ENCODE measurements at places on chromosomes 4 and X.

DNA sequence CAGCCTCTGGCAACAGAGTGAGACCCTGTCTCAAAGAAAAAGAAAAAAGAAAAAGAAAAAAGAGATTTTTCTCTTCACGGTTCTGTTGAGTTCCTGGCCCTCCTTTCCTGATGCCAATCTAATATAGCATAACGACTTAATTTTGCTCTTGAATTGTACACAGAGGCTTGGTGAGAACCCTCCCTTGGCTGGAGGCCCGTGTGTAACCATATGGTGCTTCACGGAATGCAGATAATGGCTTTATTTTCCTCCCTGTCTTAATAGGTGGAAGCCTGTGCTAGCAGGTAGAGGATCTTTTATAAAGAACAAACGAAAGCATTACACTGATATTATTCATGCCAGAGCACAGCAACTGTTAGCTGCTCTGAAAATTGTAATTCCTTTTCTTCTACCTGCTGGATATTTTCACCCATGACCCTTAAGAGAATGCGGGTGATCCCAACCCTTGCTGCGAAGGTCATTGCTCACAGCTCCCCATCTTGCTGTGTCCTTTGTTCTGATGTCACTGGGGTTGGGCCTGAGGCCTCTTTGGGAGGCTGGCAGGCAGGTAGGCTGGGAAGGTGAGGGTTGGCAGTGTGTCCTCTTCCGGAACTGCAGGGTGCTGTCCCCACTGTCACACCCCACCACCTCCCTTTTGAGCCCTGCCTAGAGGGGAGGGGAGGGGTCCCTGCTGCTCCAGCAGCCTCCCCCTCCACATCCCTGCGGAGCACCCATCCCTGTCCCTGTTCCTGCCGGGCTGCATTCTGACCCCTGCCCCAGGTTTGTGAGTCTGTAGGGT, 83.8 kb upstream of the STOX2 start:
- DNase-seq = no peak

DNA sequence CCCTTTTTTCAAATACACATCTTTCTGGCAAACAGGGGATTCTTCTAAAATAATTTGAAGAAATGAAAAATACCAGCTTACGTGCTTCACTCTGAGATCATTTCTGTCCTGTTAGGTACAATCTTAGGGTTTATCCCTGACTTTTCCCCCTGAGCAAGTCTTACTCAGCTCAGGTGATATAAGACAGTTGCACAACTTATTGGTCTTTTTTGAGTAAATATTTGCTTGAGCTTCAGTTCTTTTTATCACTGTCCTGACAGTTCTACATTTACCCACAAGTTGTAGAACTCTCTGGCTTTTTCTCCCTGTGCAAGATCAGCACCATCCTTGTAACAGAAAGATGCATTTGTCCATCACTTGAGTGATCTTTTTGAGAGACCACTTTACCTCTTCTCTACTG, 84.9 kb downstream of the MID1IP1 start:
- no peak for DNase-seq

GRCh38 chr4:114527170-114527569, 71.4 kb upstream of the UGT8 start:
- DNase-seq = no peak

GRCh38 chr4:2946812-2947600, 16.2 kb downstream of the NOP14 start:
- DNase-seq = no peak

GRCh38 chr4:100548200-100548560, 30.4 kb upstream of the EMCN start:
- DNase-seq = no peak

DNA sequence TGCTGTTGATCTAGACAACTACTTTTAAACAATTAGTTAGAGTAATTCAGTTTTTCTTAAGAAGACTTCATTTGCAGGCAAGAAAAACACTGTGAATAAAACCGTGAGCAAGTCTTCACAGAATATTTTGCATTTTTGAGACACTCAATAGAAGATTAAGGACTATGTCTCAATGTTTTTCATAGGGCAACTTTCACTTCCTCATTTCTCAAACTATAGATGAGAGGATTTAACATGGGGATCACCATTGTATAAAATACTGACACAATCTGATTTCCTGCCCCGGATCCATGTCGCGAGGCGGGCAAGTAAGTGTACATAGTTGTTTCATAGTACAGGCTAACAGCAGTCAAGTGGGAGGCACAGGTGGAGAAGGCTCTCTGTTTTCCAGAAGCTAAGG, 108.8 kb upstream of the IGSF1 start:
- no peak for DNase-seq

DNA sequence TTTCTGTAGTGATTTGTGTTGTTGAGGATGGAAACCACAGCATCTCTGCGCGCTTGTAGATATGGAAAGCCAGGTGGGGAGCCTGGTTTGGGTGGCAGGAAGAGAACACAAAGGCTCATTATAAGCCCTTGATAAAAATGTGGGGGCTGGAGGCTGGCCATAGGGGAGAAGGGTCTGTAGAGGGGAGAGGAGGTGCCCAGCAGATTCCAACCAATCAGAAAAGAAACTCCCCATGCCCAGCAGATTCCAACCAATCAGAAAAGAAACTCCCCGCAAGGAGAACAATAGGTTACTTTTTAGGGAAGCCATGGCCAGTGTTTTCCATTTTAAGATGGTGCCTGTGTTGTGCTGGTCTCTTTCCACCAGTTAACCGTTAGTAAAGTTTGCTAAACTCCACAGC, 9.8 kb upstream of the CENPU start:
- no peak for DNase-seq

DNA sequence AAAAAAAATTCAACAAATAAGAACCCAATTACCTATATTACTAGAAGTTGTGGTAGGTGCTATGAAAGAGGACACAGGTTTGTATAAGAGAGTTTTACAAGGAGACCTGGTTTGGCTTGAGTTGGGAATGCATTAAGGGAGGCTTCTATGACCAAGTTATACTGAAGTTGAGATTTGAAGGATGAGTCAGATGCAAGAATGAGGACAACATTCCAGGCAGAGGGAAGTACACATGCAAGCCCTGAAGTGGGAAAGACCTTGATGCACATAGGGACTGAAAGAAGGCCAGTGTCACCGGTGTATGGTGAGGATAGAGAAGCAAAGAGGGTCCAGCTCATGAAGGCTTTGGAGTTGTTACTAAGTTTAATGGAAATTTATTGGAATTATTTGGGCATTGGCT, 52.2 kb downstream of the ANK2 start:
- no peak for DNase-seq

GRCh38 chr4:32073542-32073941, 1353.4 kb downstream of the PCDH7 start:
- no peak for DNase-seq

- no peak for DNase-seq
Measured at GRCh38 chr4:6992728-6993677, 50.2 kb upstream of the TADA2B start.

- no peak for DNase-seq
Measured at GRCh38 chr4:833731-834367, 7.9 kb upstream of the CPLX1 start.

DNA sequence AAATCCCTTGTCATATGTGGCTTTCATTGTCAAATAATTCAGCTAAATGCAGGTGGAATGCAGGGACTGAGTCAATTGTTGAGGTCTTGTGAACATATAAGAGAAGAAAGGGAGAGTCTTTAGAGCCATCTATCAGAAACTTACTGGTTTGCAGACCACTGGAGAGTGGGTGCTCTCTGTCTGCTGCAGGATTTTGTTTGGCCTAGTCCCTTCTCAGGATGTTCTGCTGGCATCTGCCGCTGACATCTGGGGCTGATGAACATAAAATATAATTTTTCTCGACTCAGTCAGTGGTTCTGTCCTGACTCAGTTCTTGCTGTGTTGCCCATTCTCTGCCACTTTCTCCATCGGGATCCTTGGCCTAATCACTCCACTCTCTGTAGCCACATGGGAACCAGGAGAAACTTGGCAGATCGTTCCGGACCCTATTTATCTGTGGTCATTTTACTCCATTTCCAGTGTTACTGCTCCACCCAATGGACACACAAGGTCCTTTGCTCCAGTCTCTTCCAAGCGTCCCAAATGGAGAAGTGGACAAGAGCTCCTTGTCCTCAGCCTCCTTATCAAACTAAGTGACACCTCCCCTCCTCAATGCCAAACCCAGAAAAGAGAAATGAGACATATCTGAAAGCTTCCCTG, 436.2 kb downstream of the FAT4 start:
- DNase-seq = no peak

DNA sequence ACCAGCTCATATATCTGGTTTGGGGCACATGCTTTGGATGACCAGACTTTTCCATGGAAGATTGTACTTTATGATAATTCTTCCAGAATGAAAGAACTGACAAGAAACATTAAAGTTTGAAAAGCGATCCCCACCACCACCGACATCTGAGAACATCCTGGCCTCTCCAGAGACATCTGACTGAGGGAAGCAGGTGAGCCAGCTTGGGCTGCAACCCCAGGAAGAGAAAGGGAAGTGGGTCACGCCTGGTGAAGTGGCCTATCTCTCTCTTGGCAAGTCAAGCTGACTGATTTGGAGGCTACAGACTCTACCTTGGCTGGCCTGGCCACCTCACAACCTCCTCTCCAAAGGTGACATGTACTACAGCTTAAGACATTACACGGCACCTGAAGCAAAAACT, 20.7 kb downstream of the PARM1 start:
- DNase-seq = no peak

- no peak for DNase-seq
Measured at GRCh38 chr4:11614426-11614825, 185.7 kb upstream of the HS3ST1 start.

DNA sequence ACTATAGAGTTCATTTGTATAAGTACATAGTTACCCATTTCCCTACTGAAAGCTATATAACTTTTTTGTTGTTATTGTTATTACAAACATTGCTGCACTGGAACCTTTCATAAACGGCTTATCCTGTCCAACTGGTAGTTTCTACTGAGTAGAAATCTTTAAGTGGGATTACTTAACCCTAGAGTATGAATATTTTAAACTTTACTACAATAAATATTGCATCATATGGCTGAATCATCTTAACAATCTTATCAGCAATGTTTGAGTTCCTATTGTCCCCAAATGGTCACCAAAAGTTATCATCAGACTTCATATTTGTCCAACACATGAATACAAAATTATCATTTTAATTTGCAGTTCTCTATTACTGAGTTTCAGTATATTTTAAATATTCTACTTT, 40.5 kb downstream of the LCORL start:
- DNase-seq = no peak

DNA sequence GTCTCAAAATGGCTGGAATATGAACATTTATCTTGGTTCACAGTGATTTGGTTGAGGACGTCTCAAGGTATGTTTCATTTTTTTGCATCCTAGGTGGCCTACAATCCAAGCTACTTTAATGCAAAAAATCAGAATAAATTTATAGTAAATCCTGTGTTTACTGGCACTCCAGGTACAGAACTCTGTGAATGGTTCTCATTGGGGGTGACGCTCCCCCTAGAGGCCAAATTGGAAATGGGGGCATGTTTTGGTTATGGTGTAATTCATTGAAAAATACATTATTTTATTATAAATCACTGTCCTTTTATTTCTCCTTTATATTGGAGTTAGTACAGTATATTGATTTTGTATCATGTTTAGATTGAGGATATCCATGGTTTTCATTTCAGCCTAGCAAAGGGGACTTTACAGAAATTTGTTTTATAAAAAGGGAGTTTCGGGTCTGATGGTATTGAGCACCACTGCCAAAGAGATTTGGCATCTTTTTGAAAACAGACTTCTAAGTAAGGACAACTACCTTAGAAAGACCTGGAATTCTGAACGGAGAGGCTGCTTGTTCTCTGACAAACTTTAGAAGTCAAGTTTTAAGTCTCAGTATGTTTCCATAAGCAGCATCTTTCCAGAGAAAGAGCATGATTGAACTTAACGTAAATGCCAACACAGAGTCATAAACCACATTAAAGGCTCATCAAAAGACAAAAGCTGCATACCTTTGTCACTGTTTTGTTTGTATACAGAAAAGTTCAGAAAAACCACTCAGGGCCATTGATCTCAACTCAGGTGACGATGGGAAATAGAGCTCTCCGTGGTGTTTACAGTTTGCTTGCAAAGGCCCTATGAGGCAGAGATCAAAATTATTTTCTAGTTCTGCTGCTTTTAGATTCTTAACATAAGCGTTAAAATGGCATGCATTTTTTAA, 19.4 kb downstream of the MTM1 start:
- DNase-seq = peak; percentile 30

DNA sequence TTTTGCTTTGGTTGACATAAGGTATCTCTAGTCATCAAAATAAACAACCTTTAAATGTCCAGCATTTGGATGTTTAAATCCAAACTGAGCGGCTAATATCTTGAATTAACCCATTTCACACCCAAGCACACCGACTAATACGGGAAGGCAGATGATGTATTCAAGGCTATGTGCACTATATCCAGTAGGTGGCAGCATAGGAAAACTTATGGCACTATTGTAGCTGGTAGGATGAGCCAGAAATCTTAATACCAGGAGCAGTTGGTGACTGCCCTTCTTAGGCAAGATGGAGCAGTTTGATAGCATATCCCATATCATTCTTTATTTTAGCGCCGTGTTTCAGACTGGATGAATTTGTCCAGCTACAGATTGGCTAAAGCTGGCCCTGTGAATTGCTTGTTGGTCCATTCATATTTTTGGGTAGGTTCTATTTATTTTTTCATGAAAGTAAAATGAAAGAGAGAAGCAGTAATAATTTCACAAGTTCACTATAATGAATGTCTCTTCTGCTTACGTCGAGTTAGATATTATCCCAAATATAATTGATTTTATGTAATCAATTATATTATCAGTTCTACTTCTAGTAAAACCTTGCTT, 24.4 kb downstream of the UCHL1 start:
- peak; percentile 29 for DNase-seq

Measured in central memory CD4-positive, alpha-beta T cell (primary cell).